ENCODE measurements at places on chromosomes 11 and 22.

GRCh38 chr11:46117842-46118241, 3.4 kb downstream of the PHF21A start:
- DNase-seq: no peak

GRCh38 chr22:38316364-38317121, 690 bp downstream of the CSNK1E start:
- no peak for DNase-seq

DNA sequence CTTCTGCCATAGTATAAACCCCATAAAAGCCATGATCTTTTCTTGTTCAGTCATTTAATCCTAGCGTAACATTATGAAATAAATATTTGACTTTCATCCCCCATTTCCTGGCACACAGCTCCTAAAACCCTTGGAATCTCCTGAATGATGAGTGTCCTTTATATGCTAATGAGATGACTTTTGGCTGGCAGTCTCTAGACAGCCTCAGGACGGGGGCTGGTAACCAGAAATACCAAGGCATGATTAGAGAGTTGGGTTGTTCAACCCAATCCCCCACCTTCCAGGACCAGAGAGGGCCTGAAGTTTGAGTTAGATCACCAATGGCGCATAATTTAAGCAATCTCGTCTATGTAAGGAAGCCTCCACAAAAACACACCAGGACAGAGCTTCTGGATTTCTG, 1246.1 kb upstream of the TENM4 start:
- DNase-seq: no peak

GRCh38 chr11:118201966-118202365, 22.8 kb downstream of the JAML start:
- DNase-seq: no peak

DNA sequence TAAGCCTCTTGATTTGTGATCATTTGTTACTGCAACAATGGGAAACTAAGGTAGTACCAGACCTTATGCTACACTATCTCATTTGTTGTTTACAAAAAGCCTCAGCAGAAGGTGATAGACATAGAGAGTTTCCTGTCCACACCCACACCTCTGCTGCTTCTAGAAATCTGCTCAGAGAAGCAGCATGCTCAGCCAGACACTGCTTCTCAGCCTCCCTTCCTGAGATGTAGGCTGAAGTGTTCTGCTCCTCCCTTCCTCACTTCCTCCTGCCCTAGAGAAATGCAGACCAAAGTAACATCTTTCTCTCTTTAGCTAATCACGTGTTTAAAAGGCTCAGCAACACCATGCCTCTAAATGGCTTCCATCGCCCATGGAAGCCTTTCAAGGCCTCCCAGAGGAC, 88.4 kb downstream of the SLC1A2 start:
- no peak for DNase-seq

- DNase-seq: no peak
Observed at GRCh38 chr11:117002639-117003299, 95.5 kb downstream of the SIK3 start.

DNA sequence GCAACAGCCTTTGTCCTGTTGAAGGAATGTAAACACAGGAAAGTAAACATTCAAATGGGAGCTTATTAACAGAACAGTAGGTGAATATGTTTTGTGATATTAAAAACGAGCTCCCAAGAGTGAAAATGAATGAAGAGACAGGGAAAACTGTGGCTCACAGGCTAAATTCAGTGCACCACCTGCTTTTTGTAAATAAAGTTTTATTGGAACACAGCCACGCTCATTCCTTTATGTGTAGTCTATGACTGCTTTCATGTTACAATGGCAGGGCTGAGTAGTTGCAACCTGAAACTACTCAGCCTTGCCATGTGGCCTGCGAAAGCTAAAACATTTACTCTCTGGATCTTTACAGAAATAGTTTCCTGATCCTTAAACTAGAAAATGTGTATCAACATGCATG, 136.9 kb downstream of the MYO18B start:
- no peak for DNase-seq

DNA sequence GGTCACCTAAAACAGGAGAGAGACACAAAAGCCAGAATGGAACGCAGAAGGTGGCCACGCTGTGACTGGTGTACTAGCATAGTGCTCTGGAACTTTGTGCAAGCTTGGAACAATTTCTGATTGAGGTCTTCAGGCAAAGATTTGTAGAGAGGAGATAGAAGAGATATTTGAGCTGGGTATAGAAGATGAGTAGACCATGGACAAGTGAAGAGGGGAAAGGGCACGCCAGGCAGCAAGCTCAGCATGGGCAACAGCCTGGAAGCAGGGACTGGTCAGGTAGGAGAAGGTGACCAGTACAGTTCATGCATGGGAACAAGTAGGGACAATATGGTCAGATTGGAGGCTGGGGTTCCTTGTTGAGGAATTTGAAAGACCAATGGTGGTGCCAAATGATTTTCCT, 24.4 kb downstream of the MYO18B start:
- DNase-seq: no peak
